ENCODE measurements at places on chromosomes 13 and 19.

GRCh38 chr19:33048806-33049676, 15.6 kb downstream of the RHPN2 start:
- DNase-seq = no peak

GRCh38 chr13:104996022-104996421, 1539.4 kb downstream of the EFNB2 start:
- DNase-seq = no peak

DNA sequence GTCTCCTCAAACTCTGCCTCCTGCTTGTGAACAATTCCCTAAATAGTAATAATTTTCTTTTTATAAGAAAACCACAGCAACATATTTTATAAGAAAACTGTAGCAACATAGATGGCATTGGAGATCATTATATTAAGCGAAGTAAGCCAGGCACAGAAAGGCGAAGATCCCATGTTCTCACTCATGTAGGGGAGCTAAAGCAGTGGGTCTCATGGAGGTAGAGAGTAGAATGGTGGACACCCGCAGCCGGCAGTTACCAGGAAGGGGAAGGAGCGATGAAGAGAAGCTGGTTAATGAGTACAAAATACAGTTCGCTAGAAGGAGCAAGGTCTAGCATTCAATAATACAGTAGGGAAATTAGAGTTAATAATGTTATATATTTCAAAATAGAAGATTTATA, 42.9 kb downstream of the CRYL1 start:
- DNase-seq = no peak

DNA sequence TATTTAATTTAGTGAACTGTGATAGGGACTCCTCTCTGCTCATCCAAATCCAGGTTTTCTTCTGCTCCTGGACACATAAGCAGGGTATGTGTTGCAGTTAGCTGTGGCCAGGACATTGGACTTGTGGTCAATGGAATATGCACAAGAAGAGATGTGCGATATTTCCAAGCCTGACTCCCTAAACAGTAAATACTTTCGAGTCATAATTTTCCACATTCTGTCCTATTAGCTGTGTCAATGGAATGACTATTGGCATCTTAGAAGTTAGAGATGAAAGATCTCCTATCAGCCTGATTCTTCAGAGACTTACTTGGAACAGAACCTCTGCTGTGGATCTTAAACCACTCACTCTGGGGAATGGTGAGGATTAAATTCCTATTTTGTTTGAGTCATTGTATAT, 771.0 kb downstream of the EFNB2 start:
- no peak for DNase-seq

- no peak for DNase-seq
Measured at GRCh38 chr13:75864718-75865117, 228.6 kb downstream of the LMO7 start.

DNA sequence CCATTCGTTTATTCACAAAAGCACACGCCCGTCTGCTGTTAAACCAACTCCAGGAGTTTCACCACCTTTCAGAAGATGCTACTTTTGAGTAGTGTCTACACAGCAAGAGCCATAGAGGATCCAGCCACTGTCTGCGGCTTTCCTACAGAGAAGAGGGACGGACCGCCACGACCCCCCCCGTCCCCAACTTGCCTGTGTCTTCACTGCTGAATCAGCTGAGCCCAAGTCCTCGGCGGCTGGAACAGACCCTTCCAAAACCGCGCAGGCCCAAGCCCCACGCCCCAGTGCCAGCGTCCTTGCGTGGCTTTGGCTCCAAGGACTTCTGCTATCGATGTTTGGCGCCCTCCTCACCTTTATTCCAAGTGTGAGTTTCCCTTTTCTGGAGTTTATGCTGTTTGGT, 65.1 kb downstream of the SPACA7 start:
- peak; percentile 49 for DNase-seq

DNA sequence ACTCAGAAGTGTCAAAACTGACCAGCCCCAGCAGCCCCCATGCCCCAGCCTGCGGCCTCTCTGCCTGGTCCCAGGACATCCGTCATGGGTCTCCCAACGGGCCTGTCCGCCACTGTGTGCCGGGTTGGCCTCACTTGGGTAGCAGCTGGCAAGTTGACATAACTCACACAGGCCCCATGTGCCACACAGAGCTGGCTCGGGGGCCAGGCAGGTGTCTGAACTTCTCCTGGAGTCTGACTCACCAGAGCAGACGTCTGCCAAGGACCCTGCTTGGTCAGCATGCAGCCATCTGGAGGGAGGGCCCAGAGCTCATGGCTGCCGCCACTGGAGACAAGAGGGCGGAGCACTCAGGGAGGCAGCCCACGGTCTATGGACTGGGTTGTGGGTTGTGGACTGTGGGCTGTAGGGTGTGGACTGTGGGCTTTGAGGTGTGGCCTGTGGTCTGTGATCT, 32.0 kb upstream of the TMEM255B start:
- no peak for DNase-seq

DNA sequence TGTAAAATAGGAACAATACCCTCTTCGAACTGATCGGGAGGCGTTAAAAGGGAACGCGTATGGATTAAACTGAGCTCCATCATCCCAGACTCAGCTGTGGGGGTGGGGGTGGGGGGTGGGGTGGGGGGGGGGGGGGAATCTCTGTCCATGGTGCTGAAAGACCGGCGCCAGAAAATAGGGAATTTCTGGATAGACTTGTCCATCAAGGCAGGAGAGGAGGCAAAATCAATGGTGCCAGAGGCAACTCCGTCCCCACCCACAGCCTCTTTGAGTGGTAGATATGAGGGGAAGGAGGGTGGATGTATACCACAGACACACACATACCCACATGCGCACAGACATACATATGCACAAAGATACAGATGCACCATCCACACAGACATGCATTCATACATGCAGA, 37.4 kb downstream of the ZNF787 start:
- no peak for DNase-seq

- DNase-seq = no peak
Measured at GRCh38 chr19:1063909-1064660, 2.9 kb upstream of the ARHGAP45 start.

DNA sequence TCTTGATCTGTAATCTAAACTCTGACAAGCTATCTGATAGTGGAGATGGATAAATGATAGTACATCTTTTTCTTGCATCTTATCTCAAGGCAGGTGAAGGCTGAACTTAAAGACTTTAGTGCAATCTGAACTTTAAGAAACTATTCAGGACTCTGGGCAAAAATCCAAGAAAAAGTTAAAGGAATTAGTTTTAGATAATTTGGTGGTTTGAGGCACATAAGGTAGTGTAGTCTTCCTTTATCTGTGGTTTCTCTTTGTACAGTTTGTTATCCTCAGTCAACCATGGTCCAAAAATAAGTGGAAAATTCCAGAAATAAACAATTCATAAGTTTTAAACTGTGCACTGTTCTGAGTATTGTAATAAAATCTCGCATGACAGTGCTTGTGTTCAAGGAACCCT, 172.9 kb downstream of the UGGT2 start:
- no peak for DNase-seq

Measured in lower leg skin (tissue), 4 donors.